Fibroblast of lung (primary cell): ENCODE measurements at places on chromosomes 4 and X. TPM values are rescaled to one million over a fixed set of nuclear protein-coding genes. Genes with fewer than 3 reads are reported as not detected.

- no peak for DNase-seq
- H3K4me1 ChIP-seq: no peaks in the 10 kb centered on the region
- H3K27ac ChIP-seq: no peak overlapping the region
- H3K36me3 ChIP-seq: no peaks in the 10 kb centered on the region
- no peak overlapping the region for H3K4me3 ChIP-seq
- no peaks in the 10 kb centered on the region for H3K27me3 ChIP-seq
Measured at GRCh38 chr4:171588764-171589163, 224.4 kb upstream of the GALNTL6 start.

GRCh38 chr4:88002786-88003185 lies 4.6 kb upstream of the PKD2 start:
- H3K4me3 ChIP-seq: no peak overlapping the region
- H3K27ac ChIP-seq: no peak overlapping the region
- DNase-seq: peak; percentile 30
- H3K36me3 ChIP-seq: no peaks in the 10 kb centered on the region
- H3K4me1 ChIP-seq: peaks cover 5% of the 10 kb centered on the region

- no peak overlapping the region for H3K27ac ChIP-seq
- H3K4me3 ChIP-seq: peak overlapping the region; percentile 44
- DNase-seq: no peak
- H3K27me3 ChIP-seq: no peaks in the 10 kb centered on the region
- no peaks in the 10 kb centered on the region for H3K36me3 ChIP-seq
Measured at GRCh38 chr4:185128272-185129119, 14.6 kb upstream of the SLC25A4 start.

GRCh38 chrX:133297284-133297683 lies 79.1 kb upstream of the TFDP3 start:
- peak; percentile 90 for DNase-seq
- H3K27me3 ChIP-seq: no peaks in the 10 kb centered on the region
- no peak overlapping the region for H3K27ac ChIP-seq
- H3K4me1 ChIP-seq: no peaks in the 10 kb centered on the region

CACNA1F gene
- 0.17 and 0.26 TPM in 2 replicates for total RNA-seq

DNA sequence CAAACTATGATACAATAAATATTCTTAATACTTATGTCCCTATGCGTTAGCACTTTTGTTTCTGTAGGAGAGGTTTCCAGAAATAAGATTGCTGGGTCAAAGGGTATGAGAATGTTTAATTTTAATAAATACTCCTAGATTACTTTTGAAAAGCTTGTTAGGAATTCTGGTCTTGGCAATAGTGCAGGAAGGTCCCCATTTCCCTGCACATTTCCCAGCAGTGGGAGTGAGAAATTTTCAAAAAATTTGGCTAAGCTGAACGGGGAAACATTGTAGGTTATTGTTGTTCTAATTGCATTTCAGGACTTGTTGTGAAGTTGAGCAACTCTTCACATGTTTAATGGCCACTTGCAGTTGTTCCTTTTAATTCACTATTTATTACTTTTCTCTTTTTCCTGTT lies 27.1 kb downstream of the IGFBP7 start:
- H3K4me3 ChIP-seq: no peak overlapping the region
- H3K27me3 ChIP-seq: no peaks in the 10 kb centered on the region
- peaks cover 12% of the 10 kb centered on the region for H3K4me1 ChIP-seq
- H3K27ac ChIP-seq: no peak overlapping the region
